Thymus (tissue), 14 donors: ENCODE measurements at places on chromosomes 4 and X.

DNA sequence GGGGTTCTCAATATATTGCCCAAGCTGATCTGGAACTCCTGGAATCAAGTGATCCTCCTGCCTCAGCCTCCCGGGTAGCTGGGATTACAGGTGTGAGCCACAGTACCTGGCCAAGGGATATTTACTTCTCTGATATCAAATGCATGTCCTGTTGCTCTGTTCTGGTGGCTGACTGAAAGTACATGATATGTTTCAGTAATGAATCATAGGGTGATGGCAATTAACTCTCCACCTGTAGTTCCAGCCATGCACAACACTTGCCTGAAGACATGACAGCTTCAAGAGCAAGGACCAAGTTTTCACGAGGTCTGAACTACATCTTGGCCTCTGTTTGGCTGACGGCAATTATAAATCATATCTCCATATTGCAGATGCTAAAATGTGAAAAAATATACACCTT lies 9.1 kb downstream of the ZCCHC4 start:
- DNase-seq, result no peak

DNA sequence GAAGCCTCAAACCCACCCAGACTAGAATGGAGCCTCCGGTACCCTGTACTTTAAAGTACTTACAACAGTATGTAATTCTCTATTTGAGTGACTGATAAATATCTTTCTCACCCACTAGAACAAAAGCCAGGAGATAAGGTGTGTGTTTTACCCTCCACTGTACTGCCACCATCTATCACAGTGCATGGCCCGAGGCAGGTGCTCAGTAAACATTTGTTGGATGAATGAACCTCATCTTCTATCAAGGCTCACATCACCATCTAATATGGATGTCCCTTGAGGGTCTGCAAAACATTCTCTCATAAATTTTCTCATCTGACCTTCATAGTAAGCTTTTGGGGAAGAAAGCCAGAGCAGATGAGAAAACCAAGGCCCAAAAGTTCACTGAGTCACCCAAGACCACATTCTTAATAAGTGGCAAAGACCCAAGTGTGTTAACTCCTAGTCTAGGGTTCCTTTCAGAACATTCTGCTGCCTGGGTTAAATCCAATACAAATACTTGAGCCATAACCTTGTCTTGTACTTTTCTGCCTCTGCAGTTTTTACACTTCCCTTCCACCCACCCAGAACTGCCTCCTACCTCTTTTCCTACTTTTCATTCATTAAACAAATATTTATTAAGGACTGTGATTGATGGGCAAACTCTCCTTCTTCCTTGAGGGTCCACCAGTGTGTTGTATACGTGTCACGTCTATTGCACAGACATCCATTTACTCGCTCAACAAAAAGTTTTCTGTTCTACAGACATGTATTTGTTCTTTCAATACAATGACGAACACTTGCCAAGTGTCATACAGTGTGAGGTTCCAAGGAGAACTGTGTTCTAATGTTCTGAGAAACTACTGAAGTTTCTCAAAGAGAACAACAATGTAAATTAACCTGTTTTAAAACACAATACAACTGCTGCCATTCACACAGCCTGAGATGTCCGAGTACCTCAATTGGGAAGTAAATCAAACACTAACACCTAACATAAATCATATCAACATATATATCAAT lies 35.7 kb downstream of the APBB2 start:
- no peak for DNase-seq

DNA sequence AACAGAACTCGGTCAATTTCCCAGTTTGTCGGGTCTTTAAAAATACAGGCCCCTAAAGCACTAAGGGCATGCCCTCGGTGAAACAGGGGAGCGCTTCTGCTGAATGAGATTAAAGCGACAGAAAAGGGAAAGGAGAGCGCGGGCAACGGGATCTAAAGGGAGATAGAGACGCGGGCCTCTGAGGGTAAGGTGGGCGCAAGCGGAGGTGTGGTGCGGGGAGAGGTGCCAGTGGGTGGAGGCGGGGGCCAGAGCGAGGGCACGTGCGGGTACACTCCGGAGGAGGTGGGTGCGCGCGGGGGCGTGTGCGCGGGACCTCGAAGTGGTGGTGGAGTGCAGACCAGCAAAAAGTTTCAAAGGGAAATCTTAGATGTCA lies 787 bp upstream of the TET2 start:
- no peak for DNase-seq

GRCh38 chr4:28449085-28449484 lies 1588.4 kb downstream of the STIM2 start:
- no peak for DNase-seq

DNA sequence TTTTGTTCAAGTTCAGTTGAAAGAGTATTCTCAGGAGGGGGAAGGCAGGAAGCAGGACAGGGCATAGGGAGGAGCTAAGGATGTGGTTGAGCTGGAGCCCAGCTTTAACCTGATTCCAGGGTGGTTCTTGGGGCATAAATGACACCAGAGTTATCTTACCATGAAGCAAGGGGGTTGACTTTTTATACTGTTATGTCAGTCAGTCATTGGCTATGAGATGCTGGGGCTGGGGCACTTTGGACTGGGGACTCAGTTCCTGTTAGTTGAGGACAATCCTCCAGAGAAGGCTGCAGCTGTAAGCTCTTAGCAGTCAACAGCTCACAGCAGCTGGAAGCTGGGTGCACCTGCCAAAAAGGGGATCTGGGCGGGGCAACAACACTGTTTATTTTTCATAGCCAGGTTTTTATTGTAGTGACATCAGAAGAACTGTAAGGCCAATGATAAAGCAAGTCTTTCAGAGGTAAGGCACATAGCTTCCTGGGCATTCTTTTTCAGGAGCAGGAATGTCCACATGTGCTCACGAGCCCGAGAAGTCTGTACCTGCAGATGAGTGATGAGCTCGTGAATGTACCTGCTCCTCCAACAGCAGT lies 78.5 kb downstream of the MID1IP1 start:
- DNase-seq, result no peak
